ENCODE measurements at places on chromosomes 7 and 10. TPM values are rescaled to one million over a fixed set of nuclear protein-coding genes. Genes with fewer than 3 reads are reported as not detected.

SORCS3 gene
- not detected for total RNA-seq

NEUROG3 gene
- total RNA-seq, result not detected

PLXNA4 gene
- total RNA-seq, result 15.4 TPM

DNA sequence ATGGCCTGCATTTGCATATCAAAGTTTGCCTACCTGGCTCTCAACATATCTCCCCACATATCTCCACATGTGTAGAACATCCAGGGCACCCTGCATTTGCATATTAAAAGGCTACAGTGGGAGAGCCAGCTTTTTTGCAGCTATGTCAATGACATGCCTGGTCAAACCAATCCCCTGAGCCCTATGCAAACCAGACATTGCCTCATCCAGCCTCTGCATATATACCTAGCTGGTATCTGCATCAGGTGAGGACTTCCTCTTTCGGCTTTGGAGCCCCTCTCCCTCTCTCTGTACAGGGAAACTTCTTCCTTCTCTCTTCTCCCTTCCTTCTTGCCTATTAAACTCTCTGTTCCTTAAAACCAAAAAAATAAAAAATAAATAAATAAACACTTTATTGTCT lies 142.7 kb upstream of the STEAP4 start:
- no peak for DNase-seq

DNA sequence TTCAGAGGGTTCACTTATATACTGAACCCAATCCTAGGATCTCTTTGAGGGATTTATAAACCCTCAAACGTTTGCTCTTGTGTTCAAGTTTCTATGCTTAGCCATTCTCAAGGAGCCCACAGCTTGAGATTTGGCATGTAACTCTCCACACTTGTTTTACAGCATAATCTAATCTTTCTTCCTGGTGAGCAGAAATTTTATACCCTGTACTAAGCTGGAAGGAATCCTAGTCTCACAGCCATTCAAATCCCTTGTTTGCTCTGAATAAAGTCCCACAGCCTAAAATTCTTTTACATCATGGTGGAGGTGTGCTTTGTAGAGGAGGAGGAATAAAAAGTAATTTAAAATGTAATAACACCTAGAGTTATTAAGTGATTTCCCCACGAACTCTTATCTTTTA lies 5.3 kb upstream of the AGR2 start:
- no peak for DNase-seq

DNA sequence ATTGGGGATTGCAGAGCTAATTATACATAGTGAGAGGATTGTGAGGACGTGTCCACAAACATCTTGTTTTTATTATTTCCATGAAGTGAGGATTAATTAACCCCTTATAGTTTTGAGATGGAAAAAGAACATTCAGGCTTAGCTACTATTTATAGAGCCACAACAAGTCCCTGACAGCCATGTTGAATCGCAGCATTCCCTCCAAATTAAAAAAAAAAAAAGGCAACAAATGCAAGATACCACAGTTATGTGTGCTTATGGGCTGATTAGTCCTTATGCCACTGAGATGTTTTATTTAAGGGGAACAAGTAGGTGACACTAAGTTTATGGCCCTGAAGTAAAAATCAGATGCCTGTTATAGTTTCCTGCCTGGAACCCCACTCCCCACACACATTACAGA lies 350.3 kb downstream of the GPAM start:
- DNase-seq, result no peak

DNA sequence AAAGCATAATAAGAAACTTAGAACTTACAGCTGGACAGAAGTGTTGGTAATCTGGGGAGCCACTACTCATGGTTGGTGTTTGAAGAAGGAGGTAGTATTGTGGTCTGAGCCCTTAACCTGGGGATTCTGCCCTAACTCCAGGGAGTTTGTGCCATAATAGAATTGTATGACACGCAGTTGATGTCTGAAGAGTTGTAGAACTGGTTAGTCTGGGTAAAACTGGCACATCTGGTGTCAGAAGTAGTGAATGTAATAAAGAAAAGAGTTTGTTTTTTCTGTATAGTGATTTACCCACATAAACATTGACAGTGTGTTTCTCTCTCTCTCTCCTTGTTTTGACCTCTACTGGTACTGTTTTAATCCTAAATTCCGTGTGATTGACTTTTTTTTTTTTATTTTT lies 448.1 kb upstream of the SEMA3D start:
- DNase-seq, result no peak

Measured in dermis microvascular lymphatic vessel endothelial cell (primary cell).